ENCODE measurements at places on chromosomes 4 and X.

GRCh38 chrX:2710041-2710840 is 19.1 kb downstream of the CD99 start:
- peak; percentile 50 for DNase-seq

DNA sequence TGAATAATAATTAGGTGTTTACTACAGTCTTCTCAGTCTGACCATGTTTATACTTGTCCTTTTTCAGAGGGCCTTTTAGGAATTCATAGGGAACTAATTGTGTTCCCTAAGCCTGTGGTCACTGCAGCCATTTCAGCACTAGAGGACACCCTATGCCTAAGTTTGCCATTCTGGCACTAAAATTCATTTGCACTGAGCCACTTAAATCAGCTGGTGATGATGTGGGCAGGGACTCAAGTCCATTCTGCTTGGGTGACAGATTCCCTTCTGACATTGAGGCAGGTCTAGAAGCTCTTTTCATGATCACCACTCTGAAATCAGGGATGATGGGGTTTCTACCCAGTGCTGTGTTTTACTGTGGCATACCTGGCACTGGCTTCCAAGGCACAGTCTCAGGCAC is 1178.9 kb upstream of the DIAPH2 start:
- DNase-seq: no peak

DNA sequence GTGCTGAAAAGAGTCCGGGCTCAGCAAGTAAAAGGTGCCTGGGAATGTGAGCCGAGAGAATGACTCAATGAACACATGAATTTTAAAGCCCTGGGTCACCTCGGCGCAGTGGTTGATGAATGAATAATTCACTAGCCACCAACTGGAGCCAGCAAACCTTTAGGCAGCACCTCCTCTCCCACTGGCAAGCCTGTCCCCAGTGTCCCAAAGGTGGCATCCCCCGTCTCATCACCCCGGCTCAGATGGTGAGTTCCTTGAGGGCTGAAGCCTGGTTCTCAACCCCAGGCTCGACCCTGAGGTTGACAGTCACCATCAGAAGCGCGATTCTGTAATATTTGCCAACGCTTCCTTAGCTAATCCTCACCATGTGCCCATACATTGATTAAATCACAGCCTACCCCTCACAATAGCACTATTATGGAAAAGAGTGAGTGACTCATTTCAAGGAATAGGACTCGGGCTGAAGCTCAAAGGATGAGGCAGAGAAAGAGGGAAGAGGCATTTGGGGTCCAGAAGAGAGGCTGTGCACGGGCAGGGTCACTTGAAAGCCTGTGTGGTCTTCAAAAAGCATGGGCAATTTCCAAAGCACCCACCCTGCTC is 2.7 kb upstream of the CCNQ start:
- no peak for DNase-seq

DNA sequence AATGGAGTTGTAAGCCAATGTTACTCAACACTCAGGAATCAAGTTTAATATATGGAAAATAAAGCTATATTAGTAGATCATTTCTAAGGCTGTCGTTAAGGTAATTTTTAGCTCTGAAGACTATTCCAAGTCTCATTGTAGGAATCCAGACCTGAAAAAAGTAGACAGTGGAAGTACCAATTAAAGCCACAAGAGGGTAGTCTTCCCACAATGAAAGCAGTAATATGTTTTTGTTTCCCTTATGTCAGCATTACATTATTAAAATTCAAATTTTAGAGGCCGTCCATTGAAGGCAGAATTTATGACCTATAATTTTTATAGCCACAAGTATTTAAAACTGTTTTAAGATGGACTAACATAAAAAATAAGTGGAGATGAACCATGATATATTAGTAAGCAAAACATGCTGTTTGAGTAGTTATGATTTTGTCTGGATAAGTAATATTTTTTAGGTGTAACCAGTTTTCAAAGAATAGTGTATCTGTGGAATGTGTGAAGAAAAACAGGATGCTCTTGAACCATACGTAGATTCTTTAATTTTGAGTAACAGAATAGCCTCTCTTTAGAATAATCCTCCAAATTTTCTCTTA is 372.6 kb upstream of the TECRL start:
- no peak for DNase-seq

DNA sequence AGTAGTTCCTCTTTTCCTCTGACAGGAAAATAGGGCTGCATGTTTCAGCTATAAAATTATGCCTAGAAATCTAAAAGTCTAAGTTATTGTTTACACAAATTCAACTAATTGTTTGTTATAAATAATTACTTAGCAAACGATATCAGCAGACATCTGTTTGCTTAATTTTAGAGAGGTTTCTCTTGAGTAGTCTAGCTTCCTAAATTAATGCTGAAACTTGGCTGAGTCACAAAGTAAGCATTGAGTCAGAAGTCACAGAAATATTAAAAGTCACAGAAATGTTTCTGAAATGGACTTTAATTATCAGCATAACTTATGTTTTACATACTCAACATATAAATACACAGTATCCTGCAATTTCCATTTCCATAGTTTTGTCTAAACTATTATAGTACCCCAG is 1044.0 kb downstream of the CCSER1 start:
- DNase-seq: no peak

GRCh38 chr4:15855804-15856475 is 77.8 kb downstream of the CD38 start:
- DNase-seq: no peak
